ENCODE measurements at places on chromosomes 4 and X.

DNA sequence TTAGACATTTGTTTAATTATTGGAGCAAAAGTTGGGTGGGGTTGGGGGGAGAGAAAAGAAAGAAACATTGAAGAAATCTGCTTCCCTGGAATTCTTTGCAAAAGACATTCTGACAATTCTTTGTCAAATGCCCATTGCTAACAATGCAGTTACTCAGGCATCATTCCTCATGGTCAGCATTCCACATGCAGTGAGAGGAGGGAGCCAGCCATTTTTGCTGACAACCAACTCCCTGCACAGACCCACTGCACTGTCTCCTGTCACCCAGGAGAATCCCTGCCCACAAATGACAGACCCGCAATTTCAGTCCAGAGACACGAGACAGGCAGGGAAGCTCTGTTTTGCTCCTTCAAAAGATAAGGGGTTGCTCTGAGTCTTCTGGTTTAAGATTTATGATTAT is 985.1 kb upstream of the SLIT2 start:
- H3K27me3 ChIP-seq, result no peaks in the 10 kb centered on the region
- H3K36me3 ChIP-seq, result no peaks in the 10 kb centered on the region
- DNase-seq, result no peak
- no peak overlapping the region for H3K4me3 ChIP-seq

DNA sequence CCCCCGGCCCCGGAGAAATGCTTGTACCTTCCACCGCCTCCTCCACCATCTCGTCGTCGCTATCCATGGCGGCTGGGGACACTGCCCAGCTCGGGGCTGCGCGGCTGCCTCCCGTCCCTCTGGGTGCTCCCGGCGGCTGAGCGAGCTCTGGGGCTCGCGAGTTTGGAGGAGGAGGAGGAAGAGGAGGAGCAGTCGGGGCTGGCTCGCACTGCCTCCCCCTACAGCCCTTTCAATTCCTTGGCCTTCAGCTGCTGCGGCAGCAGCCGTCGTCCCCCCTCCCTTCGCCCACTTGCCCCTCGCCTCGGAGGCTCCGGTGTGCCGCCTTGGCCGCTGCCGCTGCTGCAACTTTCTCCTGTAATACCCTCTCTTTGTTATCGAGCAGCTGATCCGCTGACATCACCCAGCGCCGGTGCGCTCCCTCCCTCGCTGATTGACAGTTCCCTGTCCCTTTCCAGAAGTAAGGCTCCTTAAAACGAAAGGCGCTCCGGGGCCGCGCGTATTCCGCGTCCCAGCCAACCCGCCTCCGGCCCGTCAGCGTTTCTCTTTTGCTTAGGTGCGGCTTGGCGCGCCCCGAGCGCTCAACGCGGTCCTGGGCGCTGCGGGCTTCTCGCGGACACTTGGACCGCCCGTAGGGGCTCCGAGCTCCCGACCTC is at the start of gene SETD7:
SETD7 (minus strand) TSS at position 149 of the 653 bp plus-strand sequence; CDS start at position 67, 82 bp downstream.
- peak; percentile 74 for DNase-seq
- peaks cover 43% of the 10 kb centered on the region for H3K27me3 ChIP-seq
- H3K27ac ChIP-seq, result peak within 1 kb of the TSS; percentile 95
- peaks cover 2% of the 10 kb centered on the region for H3K36me3 ChIP-seq
- H3K4me1 ChIP-seq, result peaks cover 59% of the 10 kb centered on the region
- H3K4me3 ChIP-seq, result peak within 1 kb of the TSS; percentile 99

DNA sequence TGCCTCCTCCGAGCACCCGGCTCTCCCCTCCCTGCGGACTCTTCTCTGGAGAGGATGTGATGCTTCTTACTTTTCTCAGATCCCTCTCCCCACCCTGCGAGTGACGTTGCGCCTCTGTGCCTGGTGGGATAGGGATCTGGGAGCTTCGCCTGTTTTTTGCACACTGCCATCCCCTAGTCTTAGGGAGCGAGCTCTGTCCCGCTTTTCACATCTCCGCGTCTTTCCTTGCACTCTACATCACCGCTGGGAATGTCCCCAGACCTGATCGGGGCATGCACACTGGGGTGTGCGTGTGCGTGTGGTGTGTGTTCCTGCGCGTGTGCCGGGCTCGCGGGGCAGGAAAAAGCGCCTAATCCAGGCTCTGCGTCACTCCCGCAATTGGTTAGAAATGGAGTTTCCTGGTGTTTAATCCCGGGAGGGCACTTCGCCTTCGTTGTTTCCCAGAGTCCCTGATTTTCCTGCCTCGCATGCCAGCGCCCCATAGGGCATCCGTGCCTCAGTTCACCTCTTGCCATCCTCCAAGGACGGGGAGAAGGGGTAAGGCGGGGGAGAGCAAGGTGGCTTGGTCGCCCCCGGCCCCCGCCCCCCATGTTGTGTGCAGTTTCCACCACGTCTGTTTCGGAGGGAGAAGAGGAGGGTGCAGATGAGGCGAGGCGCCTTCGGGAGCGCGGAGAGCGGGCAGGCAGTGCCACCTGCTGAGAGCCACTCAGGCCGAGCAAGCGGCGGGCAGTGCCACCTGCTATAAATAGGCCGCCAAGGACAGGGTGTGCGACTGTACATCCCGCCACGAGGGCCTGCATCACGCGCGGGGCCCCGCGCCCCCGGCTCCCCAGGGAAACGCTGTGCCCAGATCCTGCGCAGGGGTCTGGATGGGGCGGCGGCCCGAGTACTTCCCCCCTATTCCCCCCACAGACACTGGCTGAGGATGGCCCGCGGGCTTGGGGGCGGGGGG is 759 bp upstream of the TBC1D1 start:
- H3K4me3 ChIP-seq, result peak overlapping the region; percentile 65
- DNase-seq, result peak; percentile 54
- H3K27me3 ChIP-seq, result peaks cover 25% of the 10 kb centered on the region
- no peak overlapping the region for H3K27ac ChIP-seq
- peaks cover 54% of the 10 kb centered on the region for H3K4me1 ChIP-seq
- peaks cover 14% of the 10 kb centered on the region for H3K36me3 ChIP-seq

DNA sequence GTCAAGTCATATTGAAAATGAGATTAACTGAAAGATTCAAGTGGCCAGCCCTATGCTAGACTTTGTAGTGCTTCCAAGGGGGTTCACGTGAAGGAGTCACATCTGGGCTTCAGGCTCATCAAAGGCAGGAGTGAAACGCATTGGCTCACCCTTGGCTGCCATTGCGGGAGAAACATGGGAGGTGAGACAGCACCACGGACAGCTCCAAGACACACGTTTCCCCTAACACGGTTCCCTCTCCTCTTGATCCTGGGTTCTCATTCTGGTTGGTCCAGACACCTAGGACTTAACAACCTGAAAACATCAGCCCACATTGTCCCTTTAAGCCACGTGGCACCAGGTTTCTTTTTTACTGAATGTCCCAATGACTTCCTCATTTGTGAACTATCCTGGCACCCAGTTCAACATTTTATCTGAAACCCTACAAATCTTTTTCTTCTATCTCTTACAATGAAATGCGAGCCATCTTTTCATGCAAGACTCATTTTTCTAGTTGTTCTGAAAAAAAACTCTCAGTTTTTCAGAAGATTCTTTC is 279.0 kb upstream of the VCX3A start:
- no peaks in the 10 kb centered on the region for H3K36me3 ChIP-seq
- DNase-seq, result no peak
- H3K27ac ChIP-seq, result no peak overlapping the region
- no peaks in the 10 kb centered on the region for H3K4me1 ChIP-seq

DNA sequence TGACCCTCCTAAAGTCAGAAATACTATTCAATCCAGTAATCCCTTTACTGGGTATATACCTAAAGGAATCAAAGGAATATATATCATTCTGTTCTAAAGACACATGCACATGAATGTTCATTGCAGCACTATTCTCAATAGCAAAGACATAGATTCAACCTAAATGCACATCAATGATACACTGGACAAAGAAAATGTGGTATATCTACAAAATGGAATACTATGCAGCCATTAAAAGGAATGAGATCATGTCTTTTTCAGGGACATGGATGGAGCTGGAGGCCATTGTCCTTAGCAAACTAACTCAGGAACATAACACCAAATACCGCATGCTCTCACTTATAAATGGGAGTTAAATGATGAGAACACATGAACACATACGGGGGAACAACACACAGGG is 306.0 kb upstream of the EPHA5 start:
- H3K27ac ChIP-seq, result no peak overlapping the region
- no peak overlapping the region for H3K4me3 ChIP-seq
- no peak for DNase-seq
- H3K27me3 ChIP-seq, result no peaks in the 10 kb centered on the region
- no peaks in the 10 kb centered on the region for H3K4me1 ChIP-seq

GRCh38 chrX:114152130-114152529 is 431.8 kb upstream of the HTR2C start:
- DNase-seq, result no peak
- no peaks in the 10 kb centered on the region for H3K36me3 ChIP-seq
- H3K27ac ChIP-seq, result no peak overlapping the region
- no peak overlapping the region for H3K4me3 ChIP-seq
- no peaks in the 10 kb centered on the region for H3K4me1 ChIP-seq
- H3K27me3 ChIP-seq, result no peaks in the 10 kb centered on the region

DNA sequence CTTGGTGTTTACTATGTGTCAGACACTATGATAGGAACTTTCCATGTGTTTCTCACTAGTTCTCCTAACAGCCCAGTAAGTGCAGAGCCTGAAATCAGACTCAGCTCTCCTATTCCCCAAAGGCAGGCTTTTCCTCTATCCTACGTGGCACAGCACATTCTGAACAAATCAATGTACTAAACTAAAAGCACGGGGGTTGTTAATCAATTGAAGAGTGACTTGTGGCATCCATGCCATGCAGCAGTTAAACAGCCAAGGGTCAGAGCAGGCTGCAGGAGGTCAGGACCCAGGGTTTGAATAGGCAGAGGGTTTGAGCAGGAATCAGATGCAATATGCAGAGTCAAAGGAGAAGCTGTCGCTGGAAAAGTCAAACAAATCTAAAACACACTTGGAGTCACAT is 289.7 kb upstream of the LDB2 start:
- H3K4me1 ChIP-seq, result no peaks in the 10 kb centered on the region
- no peak for DNase-seq
- peaks cover under 1% of the 10 kb centered on the region for H3K27me3 ChIP-seq
- H3K36me3 ChIP-seq, result no peaks in the 10 kb centered on the region

DNA sequence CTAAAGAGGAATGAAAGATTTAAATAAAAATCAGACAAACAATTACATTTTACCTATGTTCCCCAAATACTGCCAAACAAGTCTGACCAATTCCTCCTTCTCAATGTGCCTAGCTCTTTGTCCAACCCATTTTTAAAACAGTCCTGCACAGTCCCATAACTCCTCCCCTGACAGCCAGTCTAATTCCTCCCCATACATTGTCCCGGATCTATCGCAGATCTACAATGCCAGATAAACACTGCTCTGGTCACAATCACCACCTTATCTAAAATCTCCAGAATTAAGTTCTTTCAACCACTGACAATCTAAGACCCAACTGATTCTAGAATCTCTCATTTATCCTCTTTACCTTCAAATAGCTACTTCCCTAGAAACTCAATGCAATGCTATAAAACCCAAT is 176.0 kb downstream of the APBB2 start:
- H3K4me3 ChIP-seq, result no peak overlapping the region
- no peaks in the 10 kb centered on the region for H3K36me3 ChIP-seq
- H3K27ac ChIP-seq, result no peak overlapping the region
- no peaks in the 10 kb centered on the region for H3K4me1 ChIP-seq
- no peaks in the 10 kb centered on the region for H3K27me3 ChIP-seq

- no peaks in the 10 kb centered on the region for H3K36me3 ChIP-seq
- DNase-seq, result peak; percentile 23
- H3K27ac ChIP-seq, result no peak overlapping the region
- H3K27me3 ChIP-seq, result peaks cover 40% of the 10 kb centered on the region
Observed at GRCh38 chr4:144646523-144647094, 653 bp downstream of the HHIP start.

- no peak for DNase-seq
- H3K4me1 ChIP-seq, result peaks cover 8% of the 10 kb centered on the region
- no peak overlapping the region for H3K27ac ChIP-seq
- no peaks in the 10 kb centered on the region for H3K36me3 ChIP-seq
- no peak overlapping the region for H3K4me3 ChIP-seq
Observed at GRCh38 chrX:45879512-45879911, 665.7 kb downstream of the ZNF674 start.

- DNase-seq, result no peak
- H3K27me3 ChIP-seq, result peaks cover 16% of the 10 kb centered on the region
- H3K27ac ChIP-seq, result no peak overlapping the region
- H3K4me3 ChIP-seq, result no peak overlapping the region
- H3K4me1 ChIP-seq, result peaks cover 13% of the 10 kb centered on the region
- H3K36me3 ChIP-seq, result peaks cover 15% of the 10 kb centered on the region
Observed at GRCh38 chr4:152045807-152046571, 285.2 kb upstream of the GATB start.

- peaks cover 42% of the 10 kb centered on the region for H3K27me3 ChIP-seq
- H3K36me3 ChIP-seq, result no peaks in the 10 kb centered on the region
- peaks cover 2% of the 10 kb centered on the region for H3K4me1 ChIP-seq
- no peak overlapping the region for H3K27ac ChIP-seq
Observed at GRCh38 chr4:121785479-121785878, 15.6 kb upstream of the EXOSC9 start.

- H3K4me3 ChIP-seq, result no peak overlapping the region
- no peaks in the 10 kb centered on the region for H3K27me3 ChIP-seq
- no peaks in the 10 kb centered on the region for H3K36me3 ChIP-seq
Observed at GRCh38 chr4:155403886-155404285, 27.1 kb upstream of the MAP9 start.

- peak overlapping the region; percentile 42 for H3K27ac ChIP-seq
- DNase-seq, result peak; percentile 52
- H3K4me3 ChIP-seq, result peak overlapping the region; percentile 63
- H3K4me1 ChIP-seq, result peaks cover 52% of the 10 kb centered on the region
- peaks cover 86% of the 10 kb centered on the region for H3K27me3 ChIP-seq
- no peaks in the 10 kb centered on the region for H3K36me3 ChIP-seq
Observed at GRCh38 chrX:40008791-40009461, 88.8 kb downstream of the BCOR start.

- H3K27ac ChIP-seq, result no peak overlapping the region
- DNase-seq, result no peak
- H3K36me3 ChIP-seq, result no peaks in the 10 kb centered on the region
Observed at GRCh38 chr4:155769090-155769489, 10.3 kb downstream of the GUCY1B1 start.

GRCh38 chrX:36978886-36979285 is 29.3 kb upstream of the FAM47C start:
- H3K27ac ChIP-seq, result no peak overlapping the region
- H3K27me3 ChIP-seq, result no peaks in the 10 kb centered on the region
- H3K4me3 ChIP-seq, result no peak overlapping the region
- DNase-seq, result no peak
- no peaks in the 10 kb centered on the region for H3K4me1 ChIP-seq
- no peaks in the 10 kb centered on the region for H3K36me3 ChIP-seq

DNA sequence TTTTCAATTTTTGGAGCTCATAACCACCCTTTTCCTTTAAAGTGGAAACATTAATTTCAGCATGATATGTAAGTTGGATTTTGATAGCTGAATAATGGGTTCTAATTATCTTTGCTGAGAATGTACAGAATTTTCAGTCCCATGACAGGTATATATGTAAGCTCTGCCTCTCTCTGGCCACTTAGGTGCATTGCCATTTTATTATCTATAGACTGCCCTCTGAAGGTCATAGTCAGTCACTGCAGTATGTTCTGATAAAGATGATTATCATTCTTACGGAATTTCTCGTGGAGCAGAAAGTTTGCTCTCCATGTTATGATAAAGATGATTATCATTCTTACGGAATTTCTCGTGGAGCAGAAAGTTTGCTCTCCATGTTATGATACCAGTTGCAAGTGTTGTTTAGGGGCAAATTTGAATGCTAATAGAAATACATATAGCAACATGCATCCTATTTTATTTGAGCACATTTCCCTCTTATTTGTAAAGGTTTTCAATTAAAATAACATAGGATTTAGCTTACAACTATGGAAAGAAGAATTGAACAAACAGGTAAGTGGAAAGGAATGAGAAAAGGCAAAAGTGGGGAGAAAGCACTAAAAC is 10.4 kb downstream of the AFP start:
- H3K4me1 ChIP-seq, result no peaks in the 10 kb centered on the region
- no peak overlapping the region for H3K27ac ChIP-seq
- DNase-seq, result no peak

Data from activated naive CD4-positive, alpha-beta T cell treated with anti-CD3 and anti-CD28 coated beads, Interleukin-2, amount 10 ng/mL, durations not matched to agents 7 days and 5 days (primary cell).